Suprapubic skin (tissue), 4 donors: ENCODE measurements at places on chromosomes 16 and 17.
A peak's percentile ranks its signal among the peaks of the same experiment; 100 is the strongest.

GRCh38 chr17:44585315-44585714 is 28.0 kb downstream of the FZD2 start:
- DNase-seq, result no peak

- no peak for DNase-seq
Observed at GRCh38 chr17:32386844-32387243, 36.9 kb downstream of the ZNF207 start.

DNA sequence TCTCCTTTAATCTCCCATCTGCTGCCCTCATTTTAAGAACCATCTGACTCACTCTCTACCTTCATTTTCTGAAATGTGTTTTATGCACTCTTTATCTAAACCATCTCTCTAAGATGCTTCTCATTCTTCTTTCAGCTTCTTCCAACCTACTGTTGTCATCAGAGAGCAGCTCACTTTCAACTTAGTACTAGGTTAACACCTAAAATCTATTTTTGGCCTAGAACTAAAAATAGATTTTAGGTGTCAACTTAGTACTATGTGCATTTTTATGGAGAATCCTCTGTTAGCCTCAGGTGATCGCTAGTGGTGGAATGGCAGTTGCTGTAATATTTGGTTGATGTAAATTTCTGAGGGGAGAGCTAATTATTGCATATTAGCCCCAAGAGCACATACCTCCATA is 277.1 kb downstream of the KCNJ2 start:
- no peak for DNase-seq

- no peak for DNase-seq
Observed at GRCh38 chr17:50920041-50920410, 53.9 kb upstream of the TOB1 start.

DNA sequence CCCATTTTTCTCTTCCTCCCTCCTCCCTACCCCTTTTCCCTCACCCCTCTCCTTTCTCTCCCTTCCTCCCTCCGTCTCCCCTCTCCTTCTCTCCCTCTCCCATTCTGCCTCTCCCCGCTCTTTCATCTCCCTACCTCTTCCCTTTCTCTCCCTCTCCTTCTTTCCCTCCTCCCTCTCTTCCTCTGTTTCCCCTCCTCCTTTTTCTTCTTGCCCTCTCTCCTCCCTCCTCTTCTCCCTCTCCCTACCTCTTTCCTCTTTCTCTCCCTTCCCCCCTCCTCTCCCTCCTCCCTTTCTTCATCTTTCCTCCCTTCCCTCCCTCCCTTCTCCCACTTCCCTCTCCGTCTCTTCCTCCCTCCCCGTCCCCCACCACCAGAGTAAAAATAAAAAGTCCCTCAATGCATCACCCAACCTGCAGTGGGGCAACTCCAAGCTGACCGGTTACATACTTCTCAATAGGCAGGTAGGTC is 10.4 kb downstream of the CHD9NB start:
- DNase-seq, result no peak

DNA sequence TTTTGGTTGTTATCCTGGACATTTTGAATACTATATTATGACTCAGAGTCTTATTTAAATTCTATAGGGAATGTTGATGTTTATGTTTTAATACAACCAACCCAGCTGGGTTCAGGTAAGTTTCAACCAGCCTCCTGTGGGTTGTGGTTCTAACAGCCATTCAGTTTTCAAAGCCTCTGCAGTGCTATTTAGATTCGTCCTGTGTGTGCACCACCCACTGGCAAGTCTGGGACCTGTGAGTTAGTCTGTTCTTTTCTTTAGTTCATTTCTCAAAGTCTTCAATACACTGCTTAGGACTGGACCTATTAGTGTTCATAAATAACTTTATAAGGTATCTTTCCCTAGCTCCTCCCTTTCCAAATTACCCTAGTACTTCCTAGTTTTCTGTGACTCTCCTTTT is 170.6 kb downstream of the TMEM132E start:
- no peak for DNase-seq

GRCh38 chr16:15907863-15908478 is 19.6 kb upstream of the CEP20 start:
- no peak for DNase-seq

- peak; percentile 65 for DNase-seq
Observed at GRCh38 chr17:77610518-77610893, 348.0 kb upstream of the TNRC6C start.

DNA sequence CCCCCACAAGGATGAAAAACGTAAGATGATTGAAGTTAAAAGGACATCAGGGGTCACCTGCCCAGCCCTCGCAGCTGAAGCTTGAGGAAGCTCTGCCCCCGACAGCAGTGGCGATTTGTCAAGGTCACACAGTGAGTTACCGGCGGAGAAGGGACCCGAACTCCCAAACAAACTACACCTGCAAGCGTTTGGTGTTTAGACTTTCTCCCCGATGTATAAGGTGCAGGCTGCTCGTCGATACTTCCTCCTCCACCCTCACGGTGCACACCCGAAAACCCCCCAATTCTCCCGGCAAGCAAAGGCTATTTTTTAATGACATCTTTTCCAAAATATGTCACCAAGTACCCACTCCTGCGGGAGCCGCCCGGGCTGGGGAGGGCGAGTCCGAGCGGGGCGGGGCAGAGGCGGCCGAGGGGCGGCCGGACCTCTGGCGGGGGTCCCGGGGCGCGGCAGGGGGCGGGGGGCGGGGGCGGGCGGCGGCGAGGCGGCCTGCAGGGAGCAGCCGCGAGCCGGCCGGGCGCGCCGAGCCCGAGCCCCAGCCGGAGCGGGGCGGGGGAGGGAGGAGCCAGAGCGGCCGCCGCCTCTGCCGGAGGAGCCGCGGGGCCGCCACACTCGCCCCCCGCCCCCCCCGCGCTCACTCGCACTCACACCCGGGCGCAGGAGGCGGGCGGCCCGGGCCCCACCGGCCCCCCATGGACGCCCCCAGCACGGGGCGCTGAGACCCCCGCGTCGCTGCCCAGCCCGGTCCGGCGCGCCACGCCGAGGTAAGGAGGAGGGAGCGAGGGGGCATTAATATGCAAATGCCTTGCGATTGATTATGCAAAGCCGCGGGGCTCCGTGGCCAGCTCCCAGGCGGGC is at the start of gene THRA:
THRA (plus strand) TSS at position 637 of the 858 bp plus-strand sequence. CDS start 11,524 bp downstream, outside the sequence.
- no peak for DNase-seq

DNA sequence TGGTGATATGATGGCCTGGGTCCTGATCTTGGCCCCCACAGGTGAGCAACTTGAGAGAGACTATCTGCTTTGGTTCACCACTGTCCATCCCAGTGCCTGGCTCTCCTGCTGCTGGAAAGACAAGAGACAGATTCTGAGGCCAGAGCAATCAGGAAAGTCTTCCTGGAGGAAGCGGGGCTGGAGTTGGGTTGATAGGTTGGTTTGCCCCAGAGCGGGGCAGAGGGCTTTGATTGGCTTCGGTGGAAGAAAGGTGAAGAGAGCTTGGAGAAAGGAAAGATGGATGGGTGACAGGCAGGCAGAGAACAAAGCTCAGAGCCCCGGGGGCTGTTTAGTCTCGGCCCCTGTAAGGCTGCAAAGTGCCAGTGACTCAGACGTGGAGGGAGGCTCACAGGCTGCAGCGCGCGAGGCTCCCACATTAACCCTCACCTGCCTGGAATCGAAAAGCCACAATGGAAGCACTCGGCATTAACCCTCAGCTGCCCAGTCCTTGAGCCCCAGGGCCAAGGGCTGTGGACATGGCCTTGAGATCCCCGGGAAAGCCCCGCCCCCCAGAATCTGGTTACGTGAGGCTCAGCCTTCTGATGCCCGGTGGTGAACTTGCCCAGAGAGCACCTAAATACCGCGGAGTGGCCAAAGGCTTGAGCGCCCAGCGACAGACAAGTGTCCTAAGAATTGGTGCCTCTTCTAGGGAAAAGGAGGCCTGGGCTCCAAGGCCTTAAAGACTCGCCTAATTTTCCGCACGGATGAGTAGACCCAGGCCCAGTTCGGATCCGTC is 996 bp upstream of the CPNE2 start:
- DNase-seq, result no peak

- no peak for DNase-seq
Observed at GRCh38 chr17:78133179-78133951, 2.8 kb downstream of the TMC8 start.

GRCh38 chr17:58333736-58334207 is 5.2 kb upstream of the TSPOAP1 start:
- DNase-seq, result no peak

GRCh38 chr16:58636466-58636865 is 6.8 kb upstream of the CNOT1 start:
- no peak for DNase-seq

- no peak for DNase-seq
Observed at GRCh38 chr16:813204-813915, 12.8 kb upstream of the GNG13 start.

DNA sequence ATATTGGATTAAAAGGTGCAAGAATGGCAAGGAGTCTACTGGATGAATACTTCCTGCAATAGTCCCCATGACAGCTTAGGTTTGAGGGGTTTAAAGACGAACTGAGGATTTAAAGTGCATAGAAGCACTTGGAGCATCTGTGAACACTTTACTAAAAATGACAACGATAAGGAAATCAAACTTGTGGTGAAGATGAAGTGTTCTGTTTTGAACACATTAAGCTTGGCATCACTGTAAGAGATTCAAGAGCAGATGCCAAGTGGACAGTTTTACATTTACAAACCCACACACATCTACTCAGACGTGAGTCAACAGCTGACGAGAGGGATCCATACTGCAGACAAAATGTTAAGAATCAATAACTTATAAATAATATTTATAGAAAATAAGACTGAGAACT is 918.7 kb downstream of the CDH11 start:
- DNase-seq, result no peak

- DNase-seq, result no peak
Observed at GRCh38 chr17:50916708-50917417, 50.7 kb upstream of the TOB1 start.

- DNase-seq, result no peak
Observed at GRCh38 chr17:44095647-44096496, 25.3 kb downstream of the G6PC3 start.

DNA sequence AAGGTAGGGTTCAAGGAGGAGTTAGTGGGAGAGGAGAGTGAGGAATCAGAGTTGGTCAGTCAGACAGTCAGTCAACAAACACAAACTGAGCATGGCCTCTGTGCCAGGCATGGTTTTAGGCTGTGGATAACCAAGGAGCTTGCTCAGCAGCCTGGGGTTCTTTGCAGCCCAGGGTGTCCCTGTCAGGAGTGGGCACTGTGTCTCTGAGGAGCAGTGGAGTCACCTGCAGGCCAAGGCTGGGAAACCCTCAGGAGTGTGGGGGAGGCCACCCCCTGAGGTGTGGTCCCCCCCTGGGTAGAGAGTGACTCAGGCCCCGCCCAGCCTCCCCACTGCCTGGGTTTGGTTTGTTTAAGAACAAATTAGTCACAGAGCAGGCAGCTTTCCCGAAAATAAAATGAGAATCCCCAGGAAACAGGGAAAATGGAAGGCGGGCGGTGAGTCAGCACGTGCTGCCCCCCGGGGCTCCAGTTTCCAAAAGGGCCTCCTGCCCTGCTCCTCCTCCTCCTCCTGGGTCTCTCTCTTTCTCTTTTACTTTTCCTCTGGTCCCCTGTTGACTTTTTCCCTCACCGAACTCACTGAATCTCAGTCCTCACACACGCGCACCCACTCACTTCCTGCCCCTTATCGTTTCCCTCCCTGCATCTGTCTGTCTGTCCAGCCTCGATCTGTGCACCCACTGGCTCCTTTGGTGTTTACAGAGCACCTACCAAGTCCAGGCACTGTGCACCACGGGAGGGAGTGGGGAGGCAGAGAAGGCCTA is 44.3 kb downstream of the SOCS3 start:
- DNase-seq, result peak; percentile 92

- DNase-seq, result no peak
Observed at GRCh38 chr17:57493625-57494024, 237.3 kb downstream of the MSI2 start.

DNA sequence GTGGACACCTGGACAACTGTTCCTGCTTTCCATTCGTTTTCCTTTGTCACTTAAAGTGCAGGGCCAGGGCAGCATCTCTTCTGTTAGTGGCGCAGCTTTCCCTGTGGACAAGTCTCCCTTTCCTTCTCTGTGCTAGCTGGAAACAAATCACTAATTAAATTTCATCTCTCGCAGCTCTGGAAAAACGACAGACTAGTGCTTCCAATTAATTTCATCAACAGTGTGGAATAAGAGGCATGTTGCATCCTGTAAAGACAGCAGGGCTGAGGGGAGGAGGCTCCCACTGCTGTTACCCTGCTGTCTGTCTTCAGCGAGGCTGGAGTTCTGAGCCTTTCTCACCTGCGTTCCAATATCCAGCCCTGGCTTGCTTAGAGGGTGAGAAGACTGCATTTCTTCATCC is 352.1 kb upstream of the HSBP1 start:
- DNase-seq, result no peak

GRCh38 chr17:79090443-79091225 is 16.0 kb downstream of the ENGASE start:
- no peak for DNase-seq

DNA sequence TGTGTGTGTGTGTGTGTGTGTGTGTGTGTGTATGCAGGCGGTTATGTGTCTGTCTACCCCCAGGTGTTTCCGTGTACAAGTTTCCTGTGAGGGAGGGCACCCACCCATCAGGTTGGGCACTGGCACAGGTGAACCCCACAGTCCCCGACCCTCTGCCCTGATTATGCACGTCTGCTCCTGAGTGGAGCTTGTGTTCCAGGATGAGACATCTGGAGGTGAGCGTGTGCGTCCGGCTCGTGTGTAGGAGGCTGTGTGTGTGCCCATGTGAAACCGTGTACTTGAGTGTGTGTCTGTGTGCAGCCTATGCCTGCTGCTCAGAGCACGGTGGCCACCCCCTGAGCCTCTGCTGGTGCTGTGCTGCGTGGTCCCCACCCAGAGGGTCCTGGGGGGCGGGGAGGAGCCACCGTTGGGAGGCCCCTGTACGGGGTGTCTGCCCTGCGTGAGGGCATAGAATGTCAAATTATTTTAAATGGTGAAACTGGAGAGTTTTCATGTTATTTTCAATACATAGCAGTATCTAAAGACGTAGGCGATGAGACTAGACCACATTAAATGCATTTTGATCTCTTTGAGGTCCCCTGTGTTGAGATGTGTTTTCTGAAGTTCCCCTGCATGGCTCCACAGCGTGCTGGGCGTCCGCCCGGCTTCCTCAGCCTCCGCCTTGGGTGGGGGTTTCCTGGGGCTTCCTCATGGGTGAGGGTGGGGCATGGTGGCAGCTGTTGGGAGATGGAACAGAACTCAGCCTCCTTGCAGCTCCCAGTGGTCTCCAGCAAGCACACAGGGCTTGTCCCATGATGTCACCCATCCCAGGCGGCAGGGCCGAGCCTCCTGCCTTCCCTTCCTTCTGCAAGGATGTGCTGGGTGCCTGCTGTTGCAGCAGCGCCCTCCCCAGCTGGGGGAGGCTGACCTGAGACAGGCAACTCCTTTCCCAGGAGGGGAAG is 43.4 kb downstream of the KCNJ12 start:
- peak; percentile 72 for DNase-seq
